ENCODE measurements at places on chromosomes 3 and 15.

GRCh38 chr3:195208631-195209030, 62.3 kb downstream of the XXYLT1 start:
- DNase-seq: no peak

DNA sequence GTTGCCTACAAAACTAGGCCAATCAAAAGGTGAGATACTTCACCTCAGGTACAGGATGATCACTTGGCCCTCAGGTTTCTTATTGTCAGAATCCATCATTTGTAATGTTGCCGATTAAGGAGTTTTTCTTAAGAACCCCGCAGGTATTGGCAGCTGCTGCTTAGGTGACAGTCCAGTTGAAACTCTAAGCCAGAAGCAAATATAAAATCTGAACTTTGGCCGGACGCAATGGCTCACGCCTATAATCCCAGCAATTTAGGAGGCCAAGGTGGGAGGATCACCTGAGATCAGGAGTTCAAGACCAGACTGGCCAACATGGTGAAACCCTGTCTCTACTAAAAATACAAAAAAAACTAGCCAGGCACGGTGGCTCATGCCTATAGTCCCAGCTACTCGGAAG, 43.1 kb upstream of the SNTN start:
- no peak for DNase-seq

DNA sequence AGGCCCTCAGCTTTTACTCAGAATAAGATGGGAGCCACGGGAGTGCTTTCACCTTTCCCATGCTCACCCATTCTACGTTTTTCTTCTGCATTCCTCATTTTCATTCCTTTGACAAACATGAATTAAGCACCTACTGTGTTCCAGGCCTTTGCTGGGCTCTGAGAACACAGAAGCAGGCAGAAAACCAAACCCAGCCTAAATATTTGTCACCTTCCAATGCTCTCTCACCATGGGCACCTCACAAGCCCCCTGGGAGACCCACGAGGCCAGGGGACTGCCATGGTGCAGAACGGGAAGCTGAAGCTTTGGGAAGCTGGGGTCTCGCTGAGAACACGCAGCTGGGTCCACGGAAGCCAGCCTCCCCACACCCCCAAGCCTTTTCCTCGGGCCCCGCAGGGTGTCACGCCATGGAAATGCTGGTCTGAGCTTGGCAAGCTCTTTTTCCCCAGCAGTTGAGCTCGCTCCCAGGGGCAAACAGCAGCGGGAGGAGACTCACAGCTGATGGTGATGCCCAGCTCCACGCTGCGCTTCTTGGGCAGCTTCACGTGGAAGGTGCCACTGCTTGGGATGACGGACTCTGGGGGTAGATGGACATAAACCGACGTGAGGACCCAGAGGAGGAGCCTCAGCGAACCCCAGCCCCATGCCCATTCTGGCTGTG, 27.7 kb downstream of the GRIP2 start:
- DNase-seq: no peak

DNA sequence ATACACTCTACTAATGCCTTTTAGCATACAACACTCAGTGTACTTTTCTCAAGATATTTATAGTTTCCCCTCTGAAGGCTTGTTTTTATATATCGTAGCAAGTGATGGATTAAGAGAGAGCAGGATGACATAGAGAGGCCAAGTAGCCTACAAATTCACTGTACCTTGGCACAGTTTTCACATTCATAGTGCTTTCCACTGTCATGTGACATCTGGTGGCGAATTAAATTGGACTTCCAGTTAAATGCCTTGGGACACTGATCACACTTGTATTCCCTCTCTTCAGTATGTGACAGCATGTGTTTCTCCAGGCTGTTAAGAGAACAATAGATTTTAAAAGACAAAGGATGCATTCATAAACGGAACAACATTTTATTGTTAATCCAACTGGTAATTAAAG, 541.1 kb downstream of the MECOM start:
- DNase-seq: no peak

GRCh38 chr15:29128671-29129070, 141.0 kb downstream of the NSMCE3 start:
- no peak for DNase-seq

DNA sequence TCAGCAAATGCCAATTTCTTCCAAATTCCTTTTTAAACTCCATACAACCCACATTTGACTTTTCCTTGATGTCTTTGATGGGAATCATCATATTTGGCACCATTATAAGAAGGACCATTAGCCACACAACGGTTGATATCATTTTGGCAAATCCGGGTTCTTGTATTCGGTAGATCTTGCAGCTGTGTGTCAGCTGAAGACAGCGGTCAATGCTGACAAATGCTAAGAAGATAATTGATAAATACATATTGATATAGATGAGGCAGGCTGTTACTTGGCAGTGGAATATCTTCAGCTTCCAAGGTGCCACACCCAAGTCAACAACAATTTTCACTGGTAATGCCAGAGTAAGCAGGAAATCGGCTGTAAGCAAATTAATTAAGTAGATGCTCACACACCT, 4.2 kb downstream of the GPR171 start:
- DNase-seq: no peak

GRCh38 chr3:172357850-172358754, 90.2 kb downstream of the GHSR start:
- no peak for DNase-seq

DNA sequence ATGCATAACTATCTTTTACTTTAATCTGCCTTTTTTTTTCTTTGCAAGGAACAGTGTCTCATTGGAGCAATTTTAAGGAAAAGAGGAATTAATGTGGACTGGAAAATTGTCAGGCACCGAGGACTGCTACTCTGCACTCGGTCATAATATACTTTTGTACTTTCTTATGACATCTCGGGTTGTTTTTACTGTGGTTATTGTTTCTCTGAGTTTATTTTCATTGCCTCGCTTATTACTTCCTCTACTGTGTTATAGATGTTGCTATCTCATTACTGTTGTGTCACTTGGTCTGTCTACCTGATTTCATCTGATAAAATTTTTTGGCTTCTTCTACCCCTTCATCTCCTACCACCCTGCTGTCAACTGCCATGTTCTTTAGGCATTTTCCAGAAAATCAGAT, 213.5 kb upstream of the POU1F1 start:
- DNase-seq: no peak

DNA sequence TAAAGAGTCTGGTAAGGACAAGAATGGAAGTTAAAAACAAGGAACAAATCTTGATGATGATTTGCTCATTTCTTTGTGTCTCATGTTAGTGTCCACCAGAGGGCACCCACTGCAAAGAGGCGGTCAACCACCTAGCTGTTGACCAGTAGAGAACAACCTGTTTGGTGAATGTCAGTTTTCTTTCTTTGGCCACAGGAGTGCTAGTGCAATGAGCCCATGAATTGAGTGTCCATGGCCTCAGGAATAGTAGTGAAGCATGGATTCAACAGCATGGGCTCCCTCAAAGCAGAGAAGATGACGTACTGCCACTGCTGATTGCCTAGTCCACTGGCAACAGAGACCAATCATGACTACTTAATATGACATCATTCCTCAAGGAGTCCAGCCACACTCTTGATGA, 10.7 kb upstream of the CNTN6 start:
- DNase-seq: no peak

DNA sequence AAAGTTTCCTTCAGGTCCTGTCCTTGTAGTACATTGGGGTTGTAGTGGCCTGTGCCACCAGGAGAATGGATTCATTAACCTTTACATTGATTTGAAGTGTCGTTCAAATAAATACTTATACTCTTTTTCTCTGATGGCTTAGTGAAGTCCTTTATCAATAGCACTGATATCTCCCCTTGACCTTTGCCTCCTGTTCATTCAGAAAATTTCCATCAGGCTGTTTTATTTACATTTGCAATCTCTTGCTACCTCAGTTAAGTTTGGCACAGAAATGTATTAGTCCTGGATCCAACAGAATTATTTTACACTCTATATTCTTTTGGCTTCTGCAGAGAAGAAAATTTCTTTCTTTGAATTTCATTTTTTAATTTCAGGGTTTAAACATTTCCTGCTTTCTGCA, 497.0 kb downstream of the RBMS3 start:
- DNase-seq: no peak
